Activated gamma-delta T cell (primary cell): ENCODE measurements at places on chromosomes 3 and 15.

GRCh38 chr3:65953301-65953812 lies 85.4 kb downstream of the MAGI1 start:
- no peak for DNase-seq

- DNase-seq = no peak
These were observed 26.4 kb downstream of the TYRO3 start for GRCh38 chr15:41585127-41586047.

DNA sequence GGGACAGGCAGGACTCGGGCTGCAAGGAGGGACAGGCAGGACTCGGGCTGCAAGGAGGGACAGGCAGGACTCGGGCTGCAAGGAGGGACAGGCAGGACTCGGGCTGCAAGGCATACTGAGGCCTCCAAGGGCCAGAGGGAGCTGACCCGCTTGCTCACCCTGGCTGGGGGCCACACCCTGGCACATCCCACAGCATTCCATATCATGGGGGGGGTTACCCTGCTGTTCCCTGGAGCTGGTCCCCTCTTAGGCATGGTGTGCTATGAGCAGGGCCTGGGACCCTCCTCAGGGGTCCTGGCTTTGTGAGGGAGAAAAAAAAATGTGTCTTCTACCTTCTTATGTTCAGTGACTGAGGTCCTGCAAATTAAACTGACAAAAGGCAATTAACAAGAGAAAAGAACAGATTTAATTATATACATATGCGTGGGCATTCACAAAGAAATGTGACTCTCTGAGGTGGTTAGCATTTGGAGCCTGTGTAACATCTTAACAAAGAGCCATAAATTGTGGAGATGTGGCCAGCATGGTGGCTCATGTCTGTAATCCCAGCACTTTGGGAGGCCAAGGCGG lies 97.6 kb upstream of the ALDH1A3 start:
- DNase-seq = no peak

- no peak for DNase-seq
These were observed 294.2 kb downstream of the TIGIT start for GRCh38 chr3:114587986-114588385.

DNA sequence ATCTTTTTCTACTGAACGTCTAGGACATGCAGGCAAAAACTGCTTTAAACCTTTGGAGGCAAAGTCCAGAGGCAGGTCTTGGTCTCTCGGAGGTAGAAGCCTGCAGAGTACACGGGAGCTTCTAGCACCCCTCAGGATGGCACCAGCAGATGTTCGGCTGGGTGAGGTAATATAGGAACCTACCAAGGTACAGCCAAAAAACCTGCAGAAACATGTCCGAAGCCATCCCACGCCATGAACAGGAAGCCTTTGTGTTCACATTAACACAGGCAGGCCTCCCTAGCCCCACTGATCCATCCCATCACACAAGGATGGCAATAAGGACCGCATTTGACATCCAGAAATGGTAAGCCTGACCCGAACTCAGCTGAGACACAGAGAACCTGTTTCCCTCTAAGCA lies 157.9 kb upstream of the HES1 start:
- no peak for DNase-seq

- no peak for DNase-seq
These were observed 17.2 kb downstream of the ARRDC4 start for GRCh38 chr15:97977734-97978133.

- DNase-seq = no peak
These were observed 52.9 kb downstream of the PGBD4 start for GRCh38 chr15:34154725-34155204.

GRCh38 chr3:25775936-25776335 lies 7.3 kb downstream of the NGLY1 start:
- no peak for DNase-seq

GRCh38 chr3:58874248-58874741 lies 175.5 kb downstream of the CFAP20DC start:
- DNase-seq = no peak

DNA sequence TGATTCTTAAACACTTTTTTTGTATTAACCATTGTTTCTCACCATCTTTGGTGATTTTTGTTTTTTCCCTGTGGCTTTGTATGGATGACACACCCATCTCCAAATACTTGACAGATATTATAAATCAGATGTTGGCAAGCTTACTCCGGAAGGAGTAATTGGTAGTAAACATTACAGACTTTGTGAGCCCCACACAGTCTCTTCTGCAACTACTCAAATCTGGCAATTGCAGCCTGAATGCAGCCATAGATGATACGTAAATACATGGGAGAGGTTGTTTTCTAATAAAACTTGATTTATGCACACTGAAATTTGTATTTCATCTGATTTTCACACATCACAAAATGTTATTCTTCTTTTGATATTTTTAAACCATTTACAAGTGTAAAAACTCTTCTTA lies 331.5 kb downstream of the ARPP21 start:
- DNase-seq = no peak

DNA sequence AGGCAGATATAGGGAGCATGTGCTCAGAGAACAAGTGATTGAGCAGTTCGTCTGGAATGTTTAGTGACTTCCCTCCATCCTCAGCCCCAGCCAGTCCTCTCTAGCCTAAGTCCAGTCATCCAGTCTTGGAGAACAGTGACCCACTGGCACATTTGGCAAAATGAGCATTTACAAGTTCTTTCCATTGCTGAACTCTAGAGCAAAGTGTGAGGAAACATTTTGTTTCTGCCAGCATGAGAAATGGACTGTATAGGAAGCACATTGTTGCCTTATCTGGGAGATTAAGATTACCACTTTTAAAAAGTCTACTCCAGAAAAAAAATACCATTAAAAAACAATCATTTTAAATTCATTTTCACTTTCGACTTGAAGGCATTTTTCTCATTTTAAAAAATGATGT lies 353.6 kb downstream of the SHQ1 start:
- DNase-seq = no peak

DNA sequence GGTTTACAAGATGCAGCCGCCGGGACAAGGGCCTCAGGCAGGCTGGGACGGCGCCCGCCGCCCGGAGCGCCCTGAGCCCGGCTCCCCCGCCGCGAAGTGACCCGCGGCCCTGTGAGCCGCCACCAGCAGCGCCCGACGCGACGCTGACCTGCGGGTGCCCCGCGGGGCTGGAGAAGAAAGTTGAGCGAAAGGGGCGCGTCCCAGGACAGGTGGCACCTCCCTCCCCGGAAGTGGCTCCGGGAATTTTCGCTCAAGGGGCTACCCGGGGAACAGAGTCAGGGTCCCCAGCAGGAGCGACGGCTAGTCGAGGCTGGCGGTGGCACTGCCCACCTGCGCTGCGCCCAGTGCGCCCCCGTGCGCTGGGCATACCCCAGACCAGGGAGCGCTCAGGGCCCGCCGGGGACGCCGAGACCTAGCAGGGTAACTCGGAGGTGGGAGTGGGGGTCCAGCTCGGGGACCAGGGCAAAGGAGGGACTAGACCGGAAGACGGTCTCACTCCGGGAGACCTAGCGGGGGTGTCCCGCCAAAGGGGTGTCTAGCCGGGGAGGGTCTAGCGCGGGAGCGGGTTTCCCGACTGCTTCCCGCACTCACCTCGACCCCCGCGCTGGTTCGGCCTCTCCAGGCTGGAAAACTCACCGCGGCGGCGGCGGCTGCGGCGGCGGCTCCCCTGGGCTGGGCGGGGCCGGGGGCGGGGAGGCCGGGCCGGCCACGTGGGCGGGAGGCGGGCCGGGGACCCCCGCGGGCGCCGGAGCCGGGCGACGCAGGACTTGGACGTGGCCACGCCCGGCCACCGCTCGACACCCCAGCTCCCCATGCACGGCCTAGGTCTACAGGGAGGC lies 18.4 kb downstream of the SPATA12 start:
- no peak for DNase-seq

DNA sequence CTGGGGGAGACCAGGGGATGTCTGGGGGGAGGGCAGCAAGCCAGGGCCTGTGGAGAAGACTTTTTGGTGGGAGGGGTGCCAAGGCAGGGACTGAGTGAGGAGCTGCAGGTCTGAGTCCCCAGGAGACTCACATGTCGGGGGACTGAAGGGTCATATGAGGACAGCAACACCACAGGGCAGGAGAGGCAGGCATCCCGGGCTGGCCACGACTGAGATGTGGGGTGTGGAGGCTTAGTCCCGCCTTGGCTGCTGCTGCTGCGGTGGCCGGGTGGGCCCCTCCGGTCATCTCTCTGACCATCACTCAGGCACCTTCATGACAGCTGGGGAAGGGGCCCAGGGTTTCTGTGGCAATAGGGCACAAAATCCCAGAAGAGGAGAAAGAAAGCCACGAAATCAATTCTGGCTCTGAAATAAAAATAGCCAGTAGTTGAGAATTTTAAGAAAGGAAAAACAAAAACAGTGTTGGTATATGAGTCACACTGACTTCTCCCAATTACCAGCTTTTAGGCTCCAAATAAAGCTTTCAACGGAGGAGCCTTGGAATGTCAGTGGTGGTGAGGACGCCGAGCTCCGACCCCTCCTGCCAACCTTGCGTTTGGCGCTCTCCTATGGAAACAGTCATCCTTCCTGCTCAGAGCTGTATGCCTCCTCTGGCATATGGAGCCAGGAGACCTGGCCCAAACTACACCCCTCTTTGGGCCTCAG lies 52.9 kb upstream of the ITGA11 start:
- no peak for DNase-seq

GRCh38 chr3:13479332-13479581 lies 849 bp upstream of the HDAC11 start:
- no peak for DNase-seq

- no peak for DNase-seq
These were observed 708.9 kb downstream of the NTRK3 start for GRCh38 chr15:87547470-87548181.

- no peak for DNase-seq
These were observed 7.7 kb downstream of the CRABP1 start for GRCh38 chr15:78347586-78348543.

DNA sequence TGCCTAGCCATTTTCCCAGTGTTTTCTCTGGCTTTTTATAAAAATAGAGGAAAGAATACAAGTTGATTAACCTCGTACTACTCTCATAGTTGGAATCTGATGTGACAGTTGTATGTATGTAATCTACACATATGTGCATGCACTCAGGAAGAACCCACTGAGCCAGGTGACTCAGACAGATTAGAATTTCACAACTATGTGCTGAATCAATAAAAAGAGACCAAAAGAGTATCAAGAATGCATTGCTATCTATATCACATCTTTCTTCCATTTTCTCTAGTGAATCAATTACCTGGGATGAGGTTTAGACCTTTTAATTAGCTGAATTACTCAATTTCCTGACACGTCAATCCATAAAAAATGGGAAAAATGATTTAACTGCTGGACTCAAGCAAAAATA lies 319.3 kb upstream of the ATP10A start:
- DNase-seq = no peak

DNA sequence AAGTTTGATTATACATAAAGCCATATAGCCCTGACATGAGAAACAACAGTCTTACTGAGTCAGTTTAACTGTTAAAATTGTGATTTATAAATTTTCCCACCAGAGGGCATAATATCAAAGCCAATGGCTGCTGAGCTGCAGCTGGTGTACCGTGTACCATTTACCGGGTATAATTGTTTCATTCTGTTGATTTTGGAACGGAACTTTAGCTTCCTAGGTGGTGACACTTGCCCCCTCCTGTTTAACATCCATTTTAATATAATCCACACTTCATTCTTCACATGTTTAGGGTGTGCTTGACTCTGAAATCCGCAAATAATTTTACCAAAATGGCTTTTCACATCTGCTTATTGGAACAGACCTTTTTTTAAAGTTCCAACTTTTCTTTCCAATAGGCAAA lies 72.8 kb downstream of the SLC9A9 start:
- DNase-seq = no peak

GRCh38 chr3:50850639-50851511 lies 176.1 kb downstream of the DOCK3 start:
- no peak for DNase-seq

DNA sequence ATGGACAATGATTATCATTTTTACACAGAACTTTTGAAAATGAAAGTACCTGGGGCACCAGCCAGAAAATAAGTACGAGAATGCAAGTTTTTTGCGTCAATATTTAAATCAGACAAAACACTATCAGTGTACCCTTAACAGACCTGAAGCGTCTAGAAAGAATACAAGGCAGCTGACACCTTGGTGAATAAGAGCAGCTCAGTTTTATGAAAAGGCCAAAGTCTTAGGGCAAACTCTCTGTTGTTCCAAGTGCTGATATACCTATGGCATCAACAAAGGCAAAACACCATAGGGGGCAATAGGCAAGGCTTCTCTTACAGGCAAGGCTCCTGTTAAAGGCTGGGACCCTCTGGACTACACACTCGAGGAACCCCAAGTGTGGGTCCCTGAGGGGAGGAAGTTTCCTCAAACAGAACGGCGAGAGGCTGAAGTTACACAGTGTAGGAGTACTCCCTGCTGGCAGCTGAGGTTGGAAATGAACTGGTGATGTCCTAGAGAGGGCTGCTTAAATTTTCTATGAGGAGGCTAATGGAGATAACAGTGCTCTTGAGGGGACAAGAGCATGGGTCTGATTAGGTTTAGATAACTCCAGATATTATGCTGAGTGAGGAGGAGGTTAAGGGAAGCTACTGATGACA lies 291.0 kb downstream of the TIGIT start:
- no peak for DNase-seq

- no peak for DNase-seq
These were observed 478.5 kb upstream of the CBLB start for GRCh38 chr3:106347350-106347749.

GRCh38 chr15:90095521-90095959 lies 6.7 kb downstream of the IDH2 start:
- no peak for DNase-seq

- no peak for DNase-seq
These were observed 150.7 kb downstream of the KLF13 start for GRCh38 chr15:31477301-31477700.

DNA sequence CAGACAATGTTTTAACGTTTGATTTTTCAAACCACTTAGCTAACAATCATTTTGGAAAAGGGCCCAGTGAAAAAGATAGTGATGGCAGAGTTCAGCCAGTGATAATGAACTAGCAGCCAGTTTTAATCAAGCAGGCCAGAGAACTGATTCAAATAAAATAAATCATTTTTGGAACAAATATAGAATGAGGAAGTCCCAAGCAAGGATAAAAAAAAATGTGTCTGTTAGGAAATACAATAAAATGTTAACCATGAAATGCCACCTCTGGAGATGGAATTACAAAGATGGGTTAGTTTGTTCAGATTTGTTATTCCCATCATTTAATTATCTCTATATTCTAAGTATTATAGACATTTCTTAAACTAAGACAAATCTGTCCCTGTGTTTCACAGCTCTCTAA lies 1.1 kb downstream of the HERC1 start:
- DNase-seq = no peak
